ENCODE measurements at places on chromosomes 5 and 9. TPM values are rescaled to one million over a fixed set of nuclear protein-coding genes. Genes with fewer than 3 reads are reported as not detected.

GABBR2 gene
- not detected for total RNA-seq

NSMF gene
- total RNA-seq: 47.6 TPM

CTXN3 gene
- total RNA-seq: not detected

SPOCK1 gene
- 106 TPM for total RNA-seq

MEIKIN gene
- 1.4 TPM for total RNA-seq

MZB1 gene
- total RNA-seq: 1.0 TPM

AGXT2 gene
- total RNA-seq: not detected

TEX10 gene
- total RNA-seq: 11.2 TPM

RNF183 gene
- total RNA-seq: not detected

DNA sequence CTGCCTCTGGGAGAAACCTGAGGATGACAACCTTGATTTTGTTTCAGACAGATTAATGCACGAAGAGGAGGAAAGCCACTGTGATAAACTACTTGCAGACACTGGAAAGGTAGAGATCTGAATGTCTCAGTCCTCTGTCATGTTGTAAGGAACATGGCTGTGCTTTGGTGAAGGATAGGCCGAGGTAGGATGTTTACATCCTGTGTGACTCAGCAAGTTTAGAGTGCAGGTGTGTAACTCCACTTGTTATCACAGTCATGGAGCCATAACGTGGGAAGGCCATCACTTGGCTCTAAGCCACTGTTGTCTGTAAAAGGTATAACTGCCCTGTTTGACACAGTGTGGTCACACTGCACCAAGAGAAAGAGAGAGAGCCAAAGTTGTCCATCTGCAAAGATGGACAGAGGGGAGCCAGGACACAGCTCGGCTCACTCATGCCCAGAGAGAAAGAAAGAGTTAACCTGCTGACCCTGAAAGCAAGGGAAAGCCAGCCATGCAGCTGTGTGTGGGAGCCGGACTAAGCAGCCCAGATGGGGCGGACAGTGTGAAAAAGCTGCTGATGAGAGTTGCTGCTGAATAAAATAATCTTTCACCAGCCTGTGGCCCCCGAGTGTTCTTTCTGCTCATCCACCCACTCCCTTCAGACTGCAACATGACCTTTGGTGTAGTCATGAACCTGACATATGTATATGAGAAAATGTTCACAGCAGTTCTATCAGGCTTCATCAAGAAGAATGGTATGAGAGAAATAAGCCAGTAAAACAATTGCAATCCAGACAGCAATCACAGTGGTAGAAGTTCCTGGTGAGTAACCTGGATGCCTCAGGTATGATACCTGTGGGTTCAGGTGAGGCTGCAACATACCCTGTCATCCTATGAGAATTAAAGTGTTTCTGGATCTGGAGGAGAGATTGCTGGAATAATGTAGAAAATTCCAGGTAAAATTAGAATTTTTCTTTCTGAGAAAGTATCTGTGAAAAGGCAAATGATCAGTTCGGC lies 115.9 kb downstream of the TARS1 start:
- DNase-seq: no peak

DNA sequence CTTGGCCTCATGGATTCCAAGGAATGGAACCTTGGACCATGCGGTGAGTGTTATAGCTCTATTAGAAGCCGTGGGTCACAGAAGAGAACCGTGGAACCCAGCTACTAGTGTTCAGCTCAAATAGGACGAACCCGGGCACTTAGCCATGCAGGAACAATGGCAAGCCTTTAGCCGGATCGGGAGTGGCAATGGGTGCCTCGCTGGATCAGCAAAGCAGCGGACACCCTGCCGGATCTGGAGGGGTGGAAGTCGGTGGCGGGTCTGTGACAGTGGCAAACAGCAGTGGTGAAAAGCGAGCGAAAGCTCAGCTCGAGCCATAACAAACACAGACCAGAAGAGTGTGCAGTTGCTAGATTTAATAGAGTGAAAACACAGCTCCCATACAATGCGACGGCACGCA lies 2.4 kb upstream of the CDO1 start:
- peak; percentile 77 for DNase-seq

DNA sequence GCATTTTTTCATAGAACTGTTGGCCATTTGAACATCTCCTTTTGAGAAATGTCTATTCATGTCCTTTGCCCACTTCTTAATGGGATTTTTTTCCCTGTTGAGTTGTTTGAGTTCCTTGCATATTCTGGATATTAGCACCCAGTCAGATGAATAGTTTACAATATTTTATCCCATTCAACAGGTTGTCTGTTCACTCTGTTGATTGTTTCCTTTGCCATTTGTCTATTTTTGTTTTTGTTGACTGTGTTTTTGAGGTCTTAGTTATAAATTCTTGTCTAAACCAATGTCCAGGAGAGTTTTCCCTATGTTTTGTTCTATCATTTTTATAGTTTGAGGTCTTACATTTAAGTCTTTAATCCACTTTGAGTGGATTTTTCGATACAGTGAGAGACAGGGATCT lies 139.0 kb upstream of the TNPO1 start:
- no peak for DNase-seq

DNA sequence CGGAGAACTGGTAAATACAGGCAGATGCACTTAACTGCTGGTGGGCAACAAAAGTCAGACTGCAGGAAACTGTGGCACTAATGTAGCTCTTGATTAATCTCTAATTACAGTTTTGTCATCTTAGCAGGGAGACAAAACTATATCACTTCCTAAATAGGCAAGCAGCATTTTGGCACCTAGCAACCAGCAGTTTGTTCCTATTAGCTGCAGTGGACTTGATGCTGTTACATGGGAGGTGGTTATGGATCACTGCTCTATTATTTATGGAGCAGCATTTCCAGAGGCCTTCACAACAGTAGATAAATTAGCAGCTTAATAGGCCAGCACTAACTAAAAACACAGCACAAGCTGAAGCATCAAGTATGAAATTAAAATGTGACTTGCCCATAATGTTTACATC lies 518.3 kb upstream of the ITGA1 start:
- DNase-seq: no peak

- DNase-seq: no peak
Observed at GRCh38 chr5:166365164-166365563, 1926.3 kb upstream of the WWC1 start.

- DNase-seq: no peak
Observed at GRCh38 chr5:173025651-173026050, 30.5 kb upstream of the CREBRF start.

- DNase-seq: no peak
Observed at GRCh38 chr5:137231540-137231939, 267.6 kb downstream of the SPOCK1 start.

DNA sequence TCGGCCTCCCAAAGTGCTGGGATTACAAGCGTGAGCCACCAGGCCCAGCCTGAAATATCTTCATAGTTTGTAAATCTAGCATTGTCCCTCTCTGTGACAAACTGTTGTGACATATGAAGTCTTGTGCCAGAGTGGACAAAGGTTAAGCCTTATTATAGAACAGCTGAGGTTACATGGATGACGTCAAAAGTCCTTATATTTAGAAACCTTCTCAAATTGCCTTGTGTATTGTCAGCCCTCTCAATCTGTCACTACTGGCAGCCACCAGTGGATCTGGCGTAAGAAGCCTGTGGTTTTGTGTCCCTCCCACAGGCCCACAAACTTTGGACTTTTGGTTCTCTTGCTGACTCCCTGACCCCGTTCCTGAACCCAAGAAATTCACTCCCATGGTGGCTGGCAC lies 79.4 kb upstream of the CCDC112 start:
- no peak for DNase-seq

GRCh38 chr9:79446523-79447307 lies 125.0 kb upstream of the TLE4 start:
- no peak for DNase-seq

DNA sequence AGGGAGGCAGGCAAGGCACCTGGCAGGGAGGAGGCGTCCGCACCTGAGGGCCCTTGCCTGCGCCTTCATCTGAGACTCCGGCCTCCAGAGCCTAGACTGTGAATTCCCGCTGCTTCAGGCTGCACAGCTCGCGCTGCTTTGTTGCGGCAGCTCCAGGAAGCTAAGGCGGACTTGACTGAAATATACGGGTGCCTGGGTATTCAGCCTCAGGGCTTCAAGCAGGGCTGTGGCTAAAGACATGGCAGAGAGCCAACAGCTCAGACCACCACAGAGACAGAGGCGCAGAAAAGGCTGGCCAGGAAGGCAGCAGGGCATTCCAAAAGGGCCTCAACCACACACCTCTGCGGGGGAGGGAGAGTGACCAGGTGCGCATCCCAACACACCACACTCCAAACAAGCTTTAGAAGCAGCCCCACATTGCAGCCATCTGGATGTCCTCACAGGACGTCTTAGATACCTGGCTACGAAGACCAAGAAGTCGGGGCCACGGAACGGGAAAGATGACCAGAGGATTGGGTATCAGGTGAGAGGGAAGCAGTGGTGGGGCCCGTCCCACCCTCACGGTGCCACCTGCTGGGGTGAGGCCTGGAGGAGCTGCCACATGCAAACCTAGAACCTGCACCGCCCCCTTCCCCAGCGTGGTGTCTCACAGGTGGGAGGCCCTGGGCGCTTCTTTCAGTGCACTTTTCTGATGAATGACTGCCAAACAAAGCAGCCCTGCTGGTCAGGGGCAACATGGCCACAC lies 1.7 kb upstream of the DPH7 start:
- no peak for DNase-seq

- DNase-seq: no peak
Observed at GRCh38 chr5:56026863-56027300, 32.1 kb upstream of the IL6ST start.

GRCh38 chr5:32836176-32836575 lies 125.1 kb downstream of the NPR3 start:
- no peak for DNase-seq

- DNase-seq: no peak
Observed at GRCh38 chr9:74760031-74760700, 127.6 kb downstream of the TRPM6 start.

- no peak for DNase-seq
Observed at GRCh38 chr5:16542236-16542635, 74.6 kb downstream of the RETREG1 start.

GRCh38 chr9:82736126-82736525 lies 326.8 kb downstream of the RASEF start:
- DNase-seq: no peak

- no peak for DNase-seq
Observed at GRCh38 chr9:107137495-107138202, 145.4 kb upstream of the RAD23B start.

DNA sequence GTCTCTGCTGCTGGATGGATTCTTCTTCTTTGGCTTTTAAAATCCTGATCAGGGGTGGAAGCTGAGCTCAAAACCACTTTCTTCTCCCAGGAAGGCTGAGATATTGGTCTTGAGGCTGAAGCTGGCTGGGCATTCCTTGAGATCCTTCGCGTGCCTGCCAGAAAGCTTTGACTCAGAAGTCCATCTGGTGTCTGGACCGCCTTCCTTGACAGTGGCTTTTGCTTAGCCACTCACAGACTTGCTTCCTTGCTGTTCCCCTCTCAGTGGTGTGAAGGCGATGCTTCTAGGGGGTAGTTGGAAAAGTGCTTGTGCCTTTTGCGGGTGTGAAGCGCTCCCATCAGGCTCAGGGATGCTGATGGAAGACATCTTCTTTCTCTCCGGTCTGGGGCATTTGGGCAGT lies 45.9 kb downstream of the RGS3 start:
- peak; percentile 82 for DNase-seq

All from posterior vena cava (tissue), 2 donors.